Activated T-helper 2 cell treated with anti-CD3 and anti-CD28 coated beads, Interferon-gamma antibody, Interleukin-2, Interleukin-4, amounts not matched to agents 10 μg/mL and 5 μg/mL and 100 μg/mL, durations not matched to agents 14 hours and 24 hours and 36 hours (primary cell): ENCODE measurements at places on chromosomes 5 and 9. TPM values are rescaled to one million over a fixed set of nuclear protein-coding genes. Genes with fewer than 3 reads are reported as not detected.

The ANXA2R gene
- 2.1 and 2.5 TPM in 2 replicates for total RNA-seq

The PCDHA8 gene
- not detected in 2 replicates for total RNA-seq

The SPATA31D4 gene
- not detected in 2 replicates for total RNA-seq

The HAVCR1 gene
- total RNA-seq = 0.64 and 1.2 TPM in 2 replicates

The PDE8B gene
- 0.05 TPM in 1 of 2 replicates, not detected in the other for total RNA-seq

The RLN2 gene
- 1.4 and 1.7 TPM in 2 replicates for total RNA-seq

The UBE2QL1 gene
- total RNA-seq = 0.67 and 0.68 TPM in 2 replicates

The OBP2B gene
- total RNA-seq = not detected in 2 replicates

The ROPN1L gene
- 0.16 and 0.55 TPM in 2 replicates for total RNA-seq

The PCDHB13 gene
- total RNA-seq = 0.02 TPM in 1 of 2 replicates, not detected in the other

The SPINK4 gene
- total RNA-seq = not detected in 2 replicates

The SLC6A19 gene
- total RNA-seq = not detected in 2 replicates

The SMIM33 gene
- 0.23 and 0.25 TPM in 2 replicates for total RNA-seq

The OR13C8 gene
- total RNA-seq = not detected in 2 replicates

The KIF24 gene
- total RNA-seq = 4.8 and 5.0 TPM in 2 replicates
